ENCODE measurements at places on chromosomes 12 and 14. TPM values are rescaled to one million over a fixed set of nuclear protein-coding genes. Genes with fewer than 3 reads are reported as not detected.

- no peak for DNase-seq
These were observed 165.5 kb downstream of the KIF26A start for GRCh38 chr14:104303705-104304425.

DNA sequence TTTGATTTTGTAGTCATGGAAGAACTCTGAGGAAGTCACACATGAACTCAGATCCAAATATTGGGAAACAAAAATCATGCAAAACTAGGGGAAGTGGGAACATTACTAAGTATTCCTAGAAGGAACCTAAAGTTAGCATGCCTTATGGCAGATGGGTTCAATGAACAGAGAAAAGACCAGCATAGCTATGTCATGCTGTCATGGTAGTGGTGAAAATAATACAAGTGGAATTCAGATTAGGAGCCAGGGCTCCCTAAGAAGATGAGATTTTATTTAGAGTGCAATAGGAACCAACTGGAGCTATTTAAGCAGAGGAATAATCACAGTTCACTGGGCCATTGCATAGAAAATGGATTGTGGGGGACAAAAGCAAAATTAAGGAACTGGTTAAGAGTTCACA lies 134.0 kb downstream of the DIO2 start:
- no peak for DNase-seq

GRCh38 chr12:13627536-13627935 lies 353.9 kb downstream of the GRIN2B start:
- DNase-seq, result no peak

GRCh38 chr12:104183443-104183842 lies 32.1 kb upstream of the TXNRD1 start:
- no peak for DNase-seq

DNA sequence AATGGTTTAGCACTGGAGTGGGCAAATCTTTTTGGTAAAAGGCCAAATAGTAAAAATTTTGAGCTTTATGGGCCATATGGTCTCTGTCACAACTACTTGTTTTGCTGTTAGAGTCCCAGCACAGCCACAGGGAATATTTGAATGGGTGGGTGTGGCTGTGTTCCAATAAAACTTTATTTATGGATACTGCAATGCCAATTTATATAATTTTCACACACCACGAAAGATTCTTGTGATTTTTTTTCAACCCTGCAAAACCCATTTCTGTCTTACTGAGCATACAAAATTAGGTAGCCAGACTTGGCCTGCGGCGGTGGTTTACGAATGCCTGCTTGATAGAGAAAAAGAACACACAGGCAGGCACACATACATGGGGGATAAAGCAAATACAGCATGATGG lies 28.3 kb downstream of the TMEM120B start:
- DNase-seq, result no peak

The ADSS1 gene
- polyA plus RNA-seq, result 1.7 TPM

The NCAPD2 gene
- polyA plus RNA-seq, result 21.5 TPM

The KIF26A gene
- polyA plus RNA-seq, result not detected

The PLEKHG3 gene
- polyA plus RNA-seq, result 4.2 TPM

The TCHP gene
- polyA plus RNA-seq, result 11.7 TPM

The C1R gene
- 2.2 TPM for polyA plus RNA-seq

The KCNK10 gene
- not detected for polyA plus RNA-seq

Measured in CD4-positive, CD25-positive, alpha-beta regulatory T cell (primary cell).